Left renal cortex interstitium (tissue), 4 donors: ENCODE measurements at places on chromosomes 16 and 17. TPM values are rescaled to one million over a fixed set of nuclear protein-coding genes. Genes with fewer than 3 reads are reported as not detected.

DNA sequence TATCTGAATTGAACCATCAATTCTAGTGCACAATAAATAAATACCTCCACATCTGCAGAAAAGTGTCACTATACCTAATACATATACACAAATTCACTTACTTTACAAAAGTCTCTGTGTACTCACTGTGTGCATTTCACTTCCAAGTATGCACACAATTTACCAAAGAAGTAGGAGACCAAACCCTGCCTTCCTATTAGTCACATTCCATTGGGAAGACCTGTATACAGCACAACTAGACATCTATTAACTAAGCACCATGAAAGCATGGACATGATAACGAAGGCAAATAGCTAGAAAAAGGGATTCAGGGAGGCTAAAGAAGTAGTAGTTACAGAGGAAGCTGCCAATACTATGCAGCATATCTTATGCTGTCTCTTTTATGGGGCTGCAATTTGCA lies 139.5 kb downstream of the SNX11 start:
- DNase-seq, result no peak

- no peak for DNase-seq
Observed at GRCh38 chr17:74954115-74954514, 18.4 kb downstream of the OTOP3 start.

DNA sequence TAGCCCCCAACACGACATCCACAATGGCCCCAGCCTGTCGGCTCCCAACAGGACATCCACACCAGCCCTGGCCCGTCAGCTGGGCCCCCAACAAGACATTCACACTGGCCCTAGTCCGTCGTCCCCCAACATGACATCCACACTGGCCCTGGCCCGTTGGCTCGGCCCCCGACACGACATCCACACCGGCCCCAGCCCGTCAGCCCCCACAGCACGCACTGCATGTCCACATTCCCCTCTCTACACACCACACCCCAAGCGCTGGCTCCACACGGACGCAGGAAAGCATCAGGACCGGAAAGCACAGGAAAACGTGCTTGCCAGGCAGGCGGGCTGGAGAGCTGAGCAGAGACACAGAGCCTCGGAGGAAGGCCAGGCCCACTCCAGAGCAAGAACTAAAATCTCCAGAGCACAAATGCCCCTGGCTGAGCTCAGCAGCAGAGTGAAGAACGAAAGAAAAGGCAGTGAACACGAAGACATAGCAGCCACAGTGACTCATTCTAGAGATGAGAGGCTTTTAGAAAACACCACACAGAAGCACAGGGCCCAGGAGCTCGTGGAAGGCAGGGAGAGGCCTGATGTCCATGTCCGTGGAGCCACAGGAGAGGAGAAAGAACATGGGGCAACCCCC lies 50.6 kb downstream of the LMF1 start:
- DNase-seq, result no peak

DNA sequence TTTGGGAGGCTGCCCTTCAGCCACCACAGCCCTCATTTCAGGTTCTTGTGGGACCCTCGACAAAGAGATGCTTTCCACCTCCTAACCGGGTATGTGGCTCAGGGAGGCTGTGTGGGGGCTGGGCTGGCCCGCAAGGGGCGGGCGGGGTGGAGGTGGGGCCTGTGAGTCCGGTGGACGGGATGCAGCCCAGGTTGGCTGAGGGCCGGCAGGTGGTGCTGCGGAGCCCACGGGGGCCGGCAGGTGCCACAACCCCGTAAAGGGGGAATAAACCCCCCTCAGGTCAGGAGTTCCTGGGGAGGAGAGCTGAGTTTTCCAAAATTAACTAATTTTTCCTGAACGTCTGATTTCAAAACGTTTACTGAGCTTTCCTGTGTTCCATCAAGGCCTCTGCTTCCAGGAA lies 4.9 kb upstream of the CIAO3 start:
- DNase-seq, result no peak

DNA sequence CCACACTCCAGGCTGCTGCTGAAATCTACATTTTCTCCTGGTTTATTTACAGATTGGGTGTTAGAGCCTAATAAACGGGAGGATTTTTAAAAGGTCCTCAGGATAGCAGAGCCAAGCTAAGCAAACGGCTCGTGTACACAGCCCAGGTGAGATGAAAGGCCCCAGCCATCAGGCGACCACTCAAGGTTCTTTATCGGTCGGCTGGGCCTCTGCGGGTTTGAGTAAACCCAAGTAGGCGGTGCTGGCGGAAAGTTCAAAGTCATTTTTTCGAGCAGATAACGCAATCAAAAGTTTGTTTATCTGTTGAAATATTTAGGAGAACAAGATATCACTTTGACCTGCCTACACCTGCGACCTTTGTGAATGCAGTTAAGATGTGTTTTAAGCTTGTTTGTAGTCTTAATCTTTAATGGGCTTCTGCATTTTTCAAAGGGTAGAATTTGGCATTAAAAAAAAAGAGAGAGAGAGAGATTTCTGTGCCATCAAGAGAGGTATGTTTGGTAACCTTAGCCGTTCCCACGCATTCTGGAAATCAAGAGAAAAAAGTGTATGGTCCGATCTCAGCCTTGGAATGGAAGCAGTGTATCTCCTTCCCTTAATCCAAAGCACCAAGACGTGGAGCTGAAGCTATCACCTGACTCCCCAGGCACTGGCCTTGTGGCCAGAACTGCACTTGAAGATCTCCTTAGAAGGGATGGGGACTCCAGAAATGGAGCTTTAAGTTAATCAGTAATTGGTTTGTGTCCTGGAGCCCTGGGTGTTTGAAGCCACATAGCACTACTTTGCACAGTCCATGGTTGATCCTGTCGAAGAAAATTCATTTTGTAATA lies 301.7 kb upstream of the IRX5 start:
- DNase-seq, result no peak

DNA sequence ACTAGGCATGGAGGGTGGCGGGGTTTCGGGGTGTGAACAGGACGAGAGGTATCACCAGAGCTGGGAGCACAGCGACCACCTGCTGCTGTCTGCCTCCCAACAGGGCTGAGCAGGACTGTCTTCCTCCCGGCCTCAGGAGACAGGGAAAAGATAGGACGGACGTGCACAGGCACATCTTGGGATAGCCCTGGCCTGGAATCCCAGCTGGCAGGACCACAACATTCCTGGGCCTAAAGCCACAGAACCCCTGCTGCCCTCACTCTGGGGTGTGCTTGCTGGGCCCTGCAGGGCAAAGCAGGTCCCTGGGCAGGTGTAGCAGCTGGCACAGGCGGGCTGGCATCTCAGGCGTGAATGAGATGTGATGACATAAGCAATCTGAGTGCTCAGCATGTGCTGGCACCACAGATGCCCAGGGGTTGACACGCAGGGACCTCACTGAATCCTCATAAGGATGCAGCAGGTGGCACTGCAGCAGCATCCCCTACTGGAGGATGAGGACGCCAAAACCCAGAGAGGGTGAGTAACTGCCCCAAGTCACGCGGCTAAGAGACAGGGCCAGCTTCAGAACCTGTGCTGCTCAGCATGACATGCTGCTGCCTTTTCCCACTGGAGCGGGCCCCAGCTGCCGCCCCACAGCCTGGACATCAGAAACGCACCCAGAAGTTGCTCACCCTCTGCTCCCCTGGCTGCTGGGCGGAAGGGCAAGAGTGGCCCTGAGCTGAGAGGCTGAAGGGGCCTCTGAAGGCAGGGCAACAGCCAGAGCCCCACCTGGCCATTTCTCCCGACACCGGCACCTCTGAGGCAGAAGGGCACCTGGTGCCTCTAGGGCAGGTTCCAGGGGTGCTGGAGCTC lies 7.1 kb downstream of the CORO7 start:
- no peak for DNase-seq

DNA sequence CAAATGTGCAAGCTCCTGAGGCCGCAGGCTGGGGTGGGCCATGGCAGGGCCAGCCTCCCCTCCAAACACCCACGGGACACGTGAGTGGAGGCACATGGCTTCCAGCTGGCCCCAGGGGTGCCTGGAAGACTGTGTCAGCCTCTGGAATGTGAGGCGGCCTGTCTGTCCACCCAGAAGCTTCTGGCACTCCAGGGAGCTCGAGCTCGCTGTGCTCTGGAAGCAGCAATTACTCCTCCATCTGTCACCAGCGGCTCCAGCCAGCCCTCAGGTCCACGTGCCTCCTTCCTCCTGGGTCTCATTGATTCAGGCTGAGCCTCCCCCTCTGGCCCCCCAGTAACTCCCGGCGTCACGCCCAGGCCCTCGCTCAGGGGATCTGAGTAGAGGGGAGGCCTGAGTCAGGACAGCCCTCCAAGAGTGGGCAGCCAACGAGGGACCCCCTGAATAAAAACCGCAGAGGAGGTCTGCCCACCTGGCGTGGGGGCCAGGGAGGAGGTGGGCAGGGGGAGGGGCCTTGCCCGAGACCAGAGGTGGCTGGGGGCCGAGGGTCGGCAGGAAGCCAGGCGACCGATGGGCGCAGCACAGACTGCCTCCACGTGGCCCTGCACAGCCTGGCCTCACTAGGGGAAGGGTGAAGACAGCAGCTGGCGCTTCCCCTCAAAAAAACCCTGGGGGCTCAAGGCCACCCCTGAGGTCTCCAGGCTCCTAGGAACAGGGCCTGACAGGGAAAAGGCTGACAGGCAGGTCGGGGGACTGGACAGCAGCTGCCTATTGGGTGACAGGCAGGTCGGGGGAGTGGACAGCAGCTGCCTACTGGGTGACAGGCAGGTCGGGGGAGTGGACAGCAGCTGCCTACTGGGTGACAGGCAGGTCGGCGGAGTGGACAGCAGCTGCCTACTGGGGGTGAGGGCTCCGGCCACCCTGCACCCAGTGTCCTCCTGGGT lies 11.9 kb downstream of the PIEZO1 start:
- DNase-seq, result no peak

DNA sequence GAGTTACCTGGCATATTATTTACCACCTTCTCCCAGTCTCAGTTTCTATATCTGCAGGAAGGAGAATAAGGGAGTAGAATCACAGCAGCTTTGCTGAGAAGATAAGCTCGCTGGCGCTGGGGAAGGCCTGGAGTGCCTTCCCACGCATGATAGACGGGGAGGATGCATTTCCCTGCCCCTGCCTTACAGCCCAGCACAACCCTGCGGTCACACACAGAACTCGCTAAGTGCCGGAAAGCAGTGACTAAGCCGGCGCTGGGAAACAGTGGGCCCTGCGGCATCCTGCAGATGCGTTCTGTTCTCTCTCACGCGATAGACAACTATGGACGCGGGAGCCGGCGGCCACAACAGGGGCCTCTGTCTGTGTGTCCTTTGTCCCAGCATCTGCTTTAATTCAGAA lies 4.8 kb downstream of the CA5A start:
- no peak for DNase-seq

- no peak for DNase-seq
Observed at GRCh38 chr17:64423881-64424280, 25.0 kb upstream of the MILR1 start.

ASPA gene
- polyA plus RNA-seq, result 30.0 TPM

CRK gene
- polyA plus RNA-seq, result 56.0 TPM

SLC52A1 gene
- 0.21 TPM for polyA plus RNA-seq

FOXL1 gene
- 21.1 TPM for polyA plus RNA-seq

BRICD5 gene
- polyA plus RNA-seq, result 3.5 TPM

MSLN gene
- 26.2 TPM for polyA plus RNA-seq

C17orf100 gene
- 9.0 TPM for polyA plus RNA-seq

CIBAR2 gene
- polyA plus RNA-seq, result 0.22 TPM

KRT32 gene
- not detected for polyA plus RNA-seq

SLC4A1 gene
- polyA plus RNA-seq, result 6.6 TPM

CAVIN1 gene
- polyA plus RNA-seq, result 85.6 TPM
